NCI-H2081 (cell line): ENCODE measurements at places on chromosomes 12 and 14.

DNA sequence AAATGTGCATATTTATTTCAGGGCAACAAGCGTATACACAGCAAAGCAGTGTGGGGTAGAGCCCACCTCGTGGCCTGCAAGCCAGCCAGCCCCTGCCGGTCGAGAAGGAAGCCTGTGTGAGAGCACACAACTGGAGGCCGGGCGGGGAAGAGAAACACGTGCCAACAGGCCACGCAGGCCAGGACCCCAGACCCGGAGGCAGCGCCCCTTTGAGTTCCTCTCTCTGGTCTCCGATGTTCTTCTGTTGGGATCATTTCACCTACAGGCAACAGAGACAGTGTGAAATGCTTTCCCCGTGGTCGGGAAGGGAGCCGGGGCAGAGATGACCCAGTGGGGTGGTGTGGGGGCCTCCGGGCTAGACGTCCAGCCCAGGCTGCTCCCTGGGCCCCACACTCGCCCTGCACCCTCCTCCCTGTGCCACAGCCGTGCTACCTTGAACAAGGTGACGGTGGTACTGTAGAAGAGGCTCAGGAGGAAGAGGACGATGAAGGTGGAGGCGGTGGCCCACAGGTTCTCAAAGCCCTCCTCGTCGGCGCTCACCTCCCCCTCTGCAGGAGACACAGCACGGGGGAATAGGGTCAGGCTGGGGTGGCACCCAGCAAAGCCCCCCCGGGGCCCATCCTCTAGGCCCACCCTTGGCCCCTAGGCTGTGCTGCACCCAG is 325.5 kb downstream of the TMEM121 start:
- no peak for DNase-seq

- peak; percentile 52 for DNase-seq
These were observed 28.1 kb downstream of the CBX5 start for GRCh38 chr12:54251667-54252284.

GRCh38 chr12:121033625-121034349 is 5.3 kb downstream of the OASL start:
- no peak for DNase-seq

- peak; percentile 61 for DNase-seq
These were observed 159.8 kb upstream of the DAAM1 start for GRCh38 chr14:59028476-59029202.

GRCh38 chr12:50101663-50102062 is 2.1 kb upstream of the GPD1 start:
- DNase-seq: no peak

GRCh38 chr12:12700254-12700653 is 4.3 kb upstream of the GPR19 start:
- DNase-seq: no peak

DNA sequence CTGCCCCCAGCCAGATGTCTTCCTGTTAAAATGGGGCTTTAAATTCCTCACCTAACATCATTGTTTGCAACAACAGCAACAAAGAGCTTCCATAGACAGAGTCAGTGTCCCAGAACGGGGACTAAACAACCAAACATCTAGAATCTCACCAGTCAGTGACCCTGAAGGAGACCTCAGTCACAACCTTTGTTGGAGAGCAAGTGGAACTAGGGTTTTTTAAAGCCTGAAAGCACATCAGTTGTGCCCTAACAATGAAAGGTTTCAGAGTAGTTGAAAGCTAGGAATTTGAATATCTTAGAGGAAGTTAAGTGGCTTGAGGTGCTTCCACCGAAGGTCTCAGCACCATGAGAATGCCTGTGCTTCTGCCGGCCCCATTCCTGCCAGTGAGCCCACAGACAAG is 5.0 kb upstream of the ALDH2 start:
- no peak for DNase-seq

GRCh38 chr12:546920-547845 is 87.4 kb downstream of the B4GALNT3 start:
- DNase-seq: peak; percentile 59

DNA sequence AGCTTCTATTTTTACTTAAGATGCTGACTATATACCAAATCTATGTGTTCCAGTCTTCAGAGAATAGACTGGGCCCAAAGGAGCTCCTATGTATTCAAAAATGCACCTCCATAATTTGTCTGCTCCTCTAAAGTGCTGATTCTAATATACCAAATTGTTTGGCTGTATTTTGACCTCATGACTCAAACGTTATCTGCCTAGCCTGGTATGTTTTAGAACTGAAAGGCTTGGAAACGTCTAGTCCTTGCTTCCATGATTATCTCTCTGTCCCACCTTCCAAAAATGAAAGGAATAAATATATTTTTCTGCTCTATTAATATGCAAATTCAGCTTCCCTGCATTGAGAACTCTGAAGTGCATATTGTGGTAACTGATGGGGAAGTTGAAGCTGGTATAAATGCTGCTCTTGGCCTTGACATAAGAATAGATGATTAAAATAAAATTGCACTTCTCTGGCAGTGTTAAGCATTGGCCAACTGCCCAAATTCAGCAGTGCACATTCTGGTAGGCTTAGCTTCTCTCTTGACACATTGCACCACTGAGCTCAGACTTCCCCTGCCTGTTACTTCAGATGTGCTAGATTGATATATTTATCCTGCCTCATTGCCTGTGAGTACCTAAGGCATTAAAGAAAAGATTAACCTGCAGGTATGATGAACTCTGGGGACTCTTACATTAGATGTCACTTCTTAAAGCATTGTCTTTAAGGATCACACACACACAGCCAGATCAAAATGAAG is 882.3 kb downstream of the RPS29 start:
- DNase-seq: peak; percentile 16
